Activated effector memory CD4-positive, alpha-beta T cell treated with anti-CD3 and anti-CD28 coated beads, Interleukin-2, amount 50 U/mL, for 16 hours (primary cell): ENCODE measurements at places on chromosomes 5 and 9.

- no peak for DNase-seq
These were observed 109.6 kb downstream of the ZCCHC7 start for GRCh38 chr9:37229882-37230482.

DNA sequence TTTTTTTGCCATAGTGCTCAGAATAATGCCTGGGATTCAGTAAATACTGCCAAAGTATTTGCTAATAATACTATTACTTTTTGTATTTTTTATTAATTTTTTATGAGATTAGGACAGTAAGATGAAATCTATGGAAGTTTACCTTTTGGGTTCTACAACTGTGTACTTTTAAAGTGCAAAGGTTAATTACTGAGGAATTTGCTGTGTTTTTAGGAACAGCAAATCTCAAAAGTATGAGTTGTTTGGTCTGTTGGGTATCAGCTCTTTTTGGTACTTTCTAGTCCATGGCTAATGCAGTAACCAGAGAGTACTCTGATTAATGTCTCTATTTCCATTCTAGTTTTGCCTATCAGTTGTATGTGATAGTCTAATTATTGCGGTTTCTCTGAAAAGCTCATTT, 5.1 kb downstream of the HSPA4 start:
- no peak for DNase-seq

DNA sequence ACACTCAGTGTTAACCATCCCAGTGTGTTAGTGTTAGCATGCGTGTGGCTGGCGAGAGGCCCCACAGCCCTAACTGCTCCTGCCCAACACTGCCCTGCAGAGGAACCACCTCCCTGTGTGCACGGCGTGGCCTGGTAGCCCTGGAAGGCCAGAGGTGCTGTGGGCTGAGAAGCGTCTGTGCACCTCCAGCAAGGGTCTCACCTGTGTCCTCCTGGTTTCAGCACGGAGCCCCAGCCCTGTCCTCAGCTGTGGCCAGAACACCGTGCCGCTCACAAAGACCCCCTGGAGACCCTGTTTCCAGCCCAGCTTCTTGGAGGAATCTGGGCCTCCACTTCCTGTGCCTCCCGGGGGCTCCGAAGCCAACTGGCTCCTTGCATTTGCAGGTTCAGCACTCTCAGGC, 56.1 kb upstream of the NRARP start:
- no peak for DNase-seq

GRCh38 chr9:37447111-37447510, 18.1 kb downstream of the ZBTB5 start:
- DNase-seq, result no peak

- no peak for DNase-seq
These were observed 123.2 kb downstream of the FGF18 start for GRCh38 chr5:171542525-171543140.

- DNase-seq, result no peak
These were observed 38.7 kb downstream of the DUSP1 start for GRCh38 chr5:172732201-172732865.

DNA sequence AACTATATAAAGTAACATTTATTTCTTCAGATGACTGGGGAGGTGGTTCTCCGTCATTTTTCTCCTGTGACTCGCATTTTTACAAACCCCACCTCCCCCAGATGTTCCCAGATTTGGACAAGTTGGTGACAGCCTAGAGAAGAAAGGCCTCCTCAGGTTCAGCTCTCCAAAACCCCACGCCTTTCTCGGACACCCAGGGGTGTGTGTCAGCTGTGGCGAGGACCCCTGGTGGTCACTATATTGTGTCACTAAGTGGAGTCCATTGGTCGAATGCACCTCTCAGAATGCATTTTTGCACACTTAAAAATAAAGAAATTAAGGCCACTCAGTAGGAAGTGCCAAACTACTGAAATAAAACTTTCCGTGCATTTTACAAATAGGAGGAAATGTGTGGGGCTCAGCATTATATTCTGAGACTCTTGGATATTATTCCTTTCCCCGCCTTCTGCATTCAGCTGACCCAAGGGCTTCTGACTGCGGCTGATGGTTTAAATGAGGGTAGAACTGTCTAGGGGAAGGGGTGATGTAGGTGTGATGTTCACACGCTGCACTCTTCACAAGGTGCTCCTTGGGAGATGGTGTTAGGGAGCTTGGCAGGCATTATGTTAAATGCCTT, 47.6 kb downstream of the ACO1 start:
- DNase-seq, result peak; percentile 73

DNA sequence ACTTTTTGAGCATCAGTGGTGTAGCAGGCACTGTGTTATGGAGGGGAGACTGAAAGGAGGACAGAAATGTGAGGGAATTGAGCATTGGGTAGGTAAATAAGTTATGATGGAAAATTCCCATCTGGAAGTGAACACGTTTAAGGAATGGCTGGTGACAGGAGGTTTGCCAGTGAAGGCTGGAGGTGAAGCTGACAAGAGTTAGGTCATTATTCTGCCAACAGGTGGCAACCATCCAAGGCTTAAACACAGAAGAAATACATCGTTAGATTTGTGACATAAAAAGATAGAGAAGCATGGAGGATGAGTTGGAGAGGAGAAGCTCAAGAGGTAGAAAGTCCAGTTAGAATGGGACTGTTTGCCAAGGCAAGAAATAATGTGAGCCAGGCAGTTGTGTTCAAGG, 455.3 kb upstream of the SGCD start:
- no peak for DNase-seq

- no peak for DNase-seq
These were observed 57.3 kb upstream of the PJA2 start for GRCh38 chr5:109467058-109467457.

GRCh38 chr5:14322437-14323187, 179.5 kb downstream of the TRIO start:
- DNase-seq, result no peak

GRCh38 chr5:36878392-36879082, 2.0 kb downstream of the NIPBL start:
- DNase-seq, result no peak

DNA sequence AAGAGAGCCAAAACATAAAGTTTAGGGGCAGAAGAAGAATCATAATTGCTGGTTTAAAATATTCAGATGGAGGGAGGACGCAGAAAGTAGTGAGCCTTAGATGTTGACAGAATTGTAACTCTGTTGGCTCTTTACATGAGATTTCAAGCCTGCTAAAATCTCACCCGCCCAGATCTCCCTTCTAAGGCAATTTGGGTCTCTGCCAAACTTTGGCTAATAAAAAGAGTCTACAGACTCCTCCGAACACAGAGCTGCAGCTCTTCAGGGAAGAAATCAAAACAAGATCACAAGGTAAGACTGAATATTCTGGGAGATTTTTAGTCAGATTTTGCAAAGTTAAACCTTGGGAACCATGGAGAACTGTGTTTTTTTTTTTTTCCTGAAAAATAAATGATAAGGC, at the start of gene IL33:
IL33 (plus strand) TSS at position 246 of the 400 bp plus-strand sequence. CDS start 25,888 bp downstream, outside the sequence.
- DNase-seq, result no peak

- no peak for DNase-seq
These were observed 98.3 kb downstream of the BASP1 start for GRCh38 chr5:17315710-17316221.

DNA sequence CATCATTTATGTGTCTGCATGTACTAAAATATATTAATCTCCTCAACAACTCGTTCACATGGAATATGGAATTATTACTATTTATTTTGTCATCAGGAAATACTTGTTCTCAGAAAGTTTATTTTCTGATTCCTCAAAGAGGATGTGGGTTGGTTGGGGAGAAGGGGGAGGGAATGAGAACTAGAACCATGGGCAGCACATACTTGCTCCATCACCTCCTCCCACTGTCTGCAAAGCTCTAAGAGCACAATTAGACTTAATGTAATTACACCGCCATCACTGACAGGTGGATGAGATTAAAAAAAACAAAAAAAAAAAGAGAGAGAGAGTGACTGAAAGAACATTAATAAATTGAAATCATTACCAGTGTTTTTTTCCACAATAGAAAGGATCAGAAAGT, 98.2 kb downstream of the OXCT1 start:
- DNase-seq, result no peak

DNA sequence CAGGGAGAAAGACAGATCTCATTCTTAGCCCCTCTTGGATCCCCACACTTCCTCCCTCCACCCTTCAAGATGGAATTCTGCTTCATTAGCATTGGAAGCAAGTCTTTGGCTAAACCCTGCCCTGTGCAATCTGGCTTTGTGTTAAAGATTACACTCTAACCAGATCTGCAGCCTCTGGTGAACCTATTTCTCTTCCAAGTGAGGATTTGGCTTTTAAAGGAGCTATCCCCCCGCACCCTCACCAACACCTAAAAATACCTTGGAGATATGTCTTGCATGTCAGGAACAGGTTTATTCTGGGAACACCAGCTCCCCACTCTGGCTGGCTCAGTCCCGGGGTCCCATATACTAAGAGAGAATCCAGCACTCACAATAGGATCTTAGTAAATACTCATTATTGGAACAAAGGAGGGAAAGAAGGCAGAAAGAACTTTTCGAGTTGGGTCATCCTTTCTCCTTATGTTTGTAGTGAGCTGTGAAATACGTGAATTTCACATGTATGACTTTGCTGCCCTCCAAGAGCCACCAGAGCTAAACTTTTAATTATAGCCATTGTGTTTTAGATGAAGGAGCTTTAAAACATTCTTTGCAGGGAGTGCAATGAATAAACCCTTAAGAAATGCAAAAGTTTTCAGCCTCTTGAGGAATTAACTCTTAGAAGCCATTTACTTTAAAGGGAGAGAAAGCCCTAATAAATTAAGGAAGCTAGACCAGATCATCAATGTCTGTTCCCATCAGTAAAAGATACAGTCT, 53.7 kb upstream of the HRH2 start:
- DNase-seq, result no peak

- DNase-seq, result no peak
These were observed 173.4 kb downstream of the ROR2 start for GRCh38 chr9:91776409-91777291.

DNA sequence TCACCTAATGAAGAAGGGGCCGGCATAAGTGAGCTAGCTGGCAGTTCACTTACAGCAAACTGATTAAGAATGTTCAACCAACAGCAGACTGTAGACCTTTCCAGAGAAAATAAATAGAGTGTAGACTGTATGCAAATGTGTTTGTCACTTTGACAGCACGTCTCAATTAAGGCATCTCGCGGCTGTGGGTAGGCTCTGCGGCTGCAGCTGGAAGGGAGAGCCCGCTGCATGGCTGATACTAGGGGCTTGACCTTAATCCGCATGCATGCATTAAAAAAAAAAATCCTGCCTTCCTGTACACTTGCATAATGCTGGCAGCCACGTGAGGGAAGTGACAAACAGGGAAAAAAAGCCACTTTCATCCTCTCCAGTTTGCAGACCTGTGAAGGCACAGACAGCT, 82.3 kb downstream of the CRB2 start:
- DNase-seq, result peak; percentile 14

DNA sequence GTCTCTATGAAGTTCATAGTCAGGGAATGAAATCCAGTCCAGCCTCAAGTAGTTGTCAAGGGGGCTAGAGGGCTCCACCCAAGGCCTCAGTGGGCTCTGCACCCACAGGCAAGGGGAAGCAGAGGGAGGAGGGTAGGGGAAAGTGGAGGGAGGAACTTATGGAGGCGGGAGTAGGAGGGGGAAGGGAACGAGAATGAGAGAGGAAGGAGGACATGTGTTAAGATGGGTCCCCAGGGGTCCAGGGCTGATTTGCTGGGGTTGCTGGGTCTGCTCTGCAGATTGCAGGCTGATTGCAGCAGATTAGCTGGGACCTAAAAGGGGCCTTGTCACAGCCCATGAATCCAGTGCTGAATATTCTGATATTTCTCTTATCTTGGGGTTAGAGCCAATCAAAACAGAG, 166.9 kb upstream of the IL12B start:
- DNase-seq, result no peak

GRCh38 chr5:112737070-112737462, 619 bp upstream of the APC start:
- no peak for DNase-seq

DNA sequence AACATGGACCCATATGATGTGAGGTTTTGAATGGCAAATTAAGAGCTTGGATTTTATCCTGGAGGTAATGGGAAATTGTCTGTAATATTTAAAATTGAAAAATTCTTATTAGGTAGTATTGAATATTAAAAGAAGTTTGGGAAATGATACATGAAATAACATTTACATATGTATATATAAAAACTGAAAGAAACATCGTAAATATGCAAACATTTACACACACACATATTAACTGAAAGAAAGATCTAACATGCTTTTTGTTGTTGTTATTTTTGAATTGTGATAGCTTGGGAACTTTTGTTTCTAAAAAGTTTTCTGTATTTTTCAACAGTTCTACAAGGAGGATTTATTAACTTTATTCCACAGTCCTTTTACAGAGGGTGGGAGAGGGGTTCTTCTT, 82.8 kb upstream of the ITGA2 start:
- DNase-seq, result no peak

DNA sequence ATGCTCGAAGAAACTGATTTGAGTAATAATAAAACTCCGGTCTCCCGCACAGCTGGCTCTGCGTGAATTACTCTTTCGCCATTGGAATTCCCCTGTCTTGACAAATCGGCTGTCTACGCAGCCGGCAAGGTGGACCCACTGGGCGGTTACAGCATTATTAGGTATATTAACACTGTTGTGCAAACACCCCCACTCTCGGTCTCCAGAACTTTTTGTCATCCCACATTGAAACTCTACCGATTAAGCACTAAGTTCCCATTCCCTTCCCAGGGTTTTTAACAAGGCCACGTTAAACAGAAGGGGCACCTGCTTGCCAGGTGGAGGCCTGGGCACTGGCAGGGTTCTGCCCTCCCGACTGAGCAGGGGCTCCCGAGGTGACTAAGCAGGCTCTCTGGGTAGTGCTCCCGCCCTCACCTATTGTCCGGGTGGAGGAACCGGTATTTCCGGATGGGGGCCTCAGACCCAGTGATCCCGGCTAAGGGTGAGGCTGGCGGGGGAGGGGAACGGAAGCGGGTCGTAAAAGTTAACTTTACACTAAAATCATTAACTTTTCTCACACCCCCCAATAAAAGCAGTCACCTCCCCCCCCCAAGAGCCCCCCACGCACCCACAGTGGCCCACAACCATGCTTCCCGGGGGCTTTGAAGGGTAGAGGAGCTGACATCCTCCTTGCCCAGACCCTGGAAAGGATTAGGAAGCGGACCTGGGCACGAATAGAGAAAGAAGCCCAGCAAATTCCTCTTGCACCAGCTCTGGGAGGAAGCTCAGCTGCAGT, 53.5 kb upstream of the TJP2 start:
- DNase-seq, result no peak

DNA sequence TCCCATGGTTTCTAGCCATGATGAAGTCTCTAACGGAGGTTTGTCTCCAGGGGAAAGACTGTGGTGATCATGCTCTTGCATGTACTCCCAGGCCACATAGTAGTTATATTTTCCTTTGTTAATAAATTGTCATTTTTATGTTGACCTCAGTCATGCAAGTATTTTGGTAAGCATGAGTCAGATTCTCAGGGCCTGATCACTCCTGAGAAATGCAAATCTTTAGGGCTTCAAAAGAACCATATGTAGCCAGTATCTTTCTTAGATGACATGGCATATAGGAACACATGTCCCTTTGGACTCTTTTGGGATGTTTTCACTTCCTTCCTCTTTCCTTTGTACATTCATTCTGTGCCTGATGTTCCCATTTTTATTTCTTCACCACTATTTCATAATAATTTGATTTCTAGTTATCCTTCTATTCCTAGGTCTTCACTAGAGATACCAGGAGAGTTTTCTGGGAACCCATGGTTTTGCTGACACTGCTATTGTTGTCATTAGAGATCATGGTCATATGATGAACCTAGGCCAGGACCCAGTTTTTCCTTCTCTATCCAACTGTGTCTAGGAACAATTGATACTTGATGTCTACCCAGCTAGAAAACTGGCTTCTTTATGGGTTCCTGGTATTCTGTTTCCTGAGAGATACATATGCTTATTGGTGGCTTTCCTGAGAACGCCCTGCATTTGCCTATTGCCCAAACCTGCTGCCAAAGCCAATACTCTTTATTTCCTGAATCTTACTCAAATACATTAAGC, 248.1 kb upstream of the NREP start:
- no peak for DNase-seq
